ENCODE measurements at places on chromosomes 1 and 21.
A peak's percentile ranks its signal among the peaks of the same experiment; 100 is the strongest.

- no peak for DNase-seq
These were observed 23.4 kb upstream of the CSF1 start for GRCh38 chr1:109887271-109887670.

DNA sequence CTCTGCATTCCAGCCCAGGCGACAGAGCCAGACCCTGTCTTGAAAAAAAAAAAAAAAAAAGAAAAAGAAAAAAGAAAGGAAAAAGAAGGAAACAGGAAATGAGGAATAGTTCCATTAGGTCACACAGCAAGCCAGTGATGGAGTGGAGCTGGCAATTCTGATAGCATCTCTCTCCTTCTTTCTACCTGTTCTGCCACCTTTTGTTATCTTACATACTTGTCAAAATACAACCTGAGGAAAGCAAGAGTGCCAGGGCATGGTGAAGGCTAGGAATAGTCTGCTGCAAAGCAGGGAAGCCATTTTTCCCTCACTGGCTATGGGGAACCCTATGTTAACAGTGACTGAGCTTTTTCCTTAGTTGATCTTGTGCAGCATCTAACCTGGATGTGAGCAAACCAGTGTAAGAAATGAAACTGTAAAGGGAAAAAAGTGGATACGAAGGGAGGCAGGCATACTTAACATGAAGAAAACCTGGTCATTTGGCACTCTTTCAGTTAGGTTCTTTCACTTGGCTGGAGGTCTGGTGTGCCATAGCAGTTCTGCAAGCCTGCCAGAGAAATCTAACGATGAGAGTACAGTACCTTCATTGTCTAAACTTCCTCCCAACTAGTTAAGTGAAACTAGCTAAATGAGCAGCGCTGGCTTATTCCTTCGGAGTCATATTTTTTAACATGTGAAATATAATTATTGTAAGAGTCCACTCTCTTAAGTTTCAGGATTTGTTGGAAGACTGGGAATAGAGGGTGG is 17.9 kb upstream of the THEM5 start:
- DNase-seq: no peak

DNA sequence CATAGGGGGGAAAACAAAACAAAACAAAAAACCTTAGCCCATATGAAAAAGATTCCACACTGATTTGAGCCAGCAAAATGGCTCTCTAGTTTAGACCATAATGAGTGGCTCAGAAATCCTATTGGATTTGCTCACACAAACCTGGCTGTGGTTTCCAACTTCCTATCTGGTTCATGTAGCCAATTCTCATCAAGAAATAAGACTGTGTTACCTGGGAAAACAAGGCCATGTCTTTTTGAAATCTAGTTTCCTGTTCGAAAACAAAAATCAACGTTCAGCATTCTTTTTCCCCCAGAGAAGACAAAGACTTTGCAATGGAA is 69.2 kb downstream of the TBX15 start:
- DNase-seq: no peak

DNA sequence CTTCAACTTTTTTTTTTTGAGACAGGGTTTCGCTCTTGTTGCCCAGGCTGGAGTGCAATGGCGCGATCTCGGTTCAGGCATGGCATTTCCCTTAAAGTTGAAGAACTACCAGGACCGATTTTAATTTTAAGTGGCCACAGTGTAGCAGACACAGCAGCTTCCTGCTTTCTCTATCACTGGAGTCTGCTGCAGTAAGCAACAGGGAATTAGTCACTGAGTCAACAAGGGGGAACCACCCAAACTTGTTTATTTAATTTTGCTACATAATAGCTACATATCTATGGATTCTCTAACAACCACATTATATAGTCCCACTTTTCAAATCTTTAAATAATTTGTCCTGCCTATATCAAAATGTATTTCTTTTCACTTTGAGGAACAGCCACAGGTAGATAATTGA is 12.5 kb upstream of the TNNI3K start:
- no peak for DNase-seq

DNA sequence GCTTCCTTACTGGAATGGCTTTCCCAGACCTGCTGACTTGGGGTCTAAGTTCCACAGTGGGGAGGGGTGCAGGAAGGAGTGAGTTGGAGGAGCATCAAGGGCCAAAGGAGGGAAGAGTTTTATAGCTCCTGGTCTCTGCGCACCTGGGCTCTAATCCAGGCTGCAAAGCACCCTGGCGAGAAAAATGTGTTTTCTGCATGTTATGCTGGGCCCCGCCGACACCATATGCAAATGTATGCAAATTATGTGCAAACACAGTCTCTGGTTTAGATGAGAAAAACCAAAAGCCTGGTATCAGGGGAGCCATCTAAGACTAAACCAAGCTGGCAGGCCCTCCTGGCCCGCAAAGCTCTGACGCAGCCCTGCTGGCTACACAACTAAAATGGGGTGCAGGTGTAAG is 95.0 kb downstream of the VWA5B1 start:
- no peak for DNase-seq

GRCh38 chr1:2635361-2636010 is 2.7 kb upstream of the MMEL1 start:
- no peak for DNase-seq

DNA sequence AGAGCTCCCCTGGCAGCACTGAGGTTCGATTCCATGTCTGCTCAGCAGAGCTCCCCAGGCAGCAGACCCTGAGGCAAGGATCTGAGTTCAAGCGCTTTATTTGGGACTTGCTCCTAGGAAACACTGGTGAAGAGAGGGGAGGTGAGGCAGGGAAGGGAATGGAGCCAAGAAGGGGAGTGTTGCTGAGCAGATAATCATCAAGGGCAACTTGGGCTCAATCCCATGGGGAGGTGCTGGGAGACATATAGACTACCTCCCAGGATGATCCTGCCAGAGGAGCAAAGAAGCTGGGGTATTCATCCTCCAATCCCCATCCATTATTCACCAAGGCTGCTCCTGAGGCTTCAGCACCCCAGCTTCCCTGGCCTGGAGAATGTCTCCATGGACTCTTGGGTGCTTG is 47.0 kb downstream of the GRIK3 start:
- DNase-seq: no peak

DNA sequence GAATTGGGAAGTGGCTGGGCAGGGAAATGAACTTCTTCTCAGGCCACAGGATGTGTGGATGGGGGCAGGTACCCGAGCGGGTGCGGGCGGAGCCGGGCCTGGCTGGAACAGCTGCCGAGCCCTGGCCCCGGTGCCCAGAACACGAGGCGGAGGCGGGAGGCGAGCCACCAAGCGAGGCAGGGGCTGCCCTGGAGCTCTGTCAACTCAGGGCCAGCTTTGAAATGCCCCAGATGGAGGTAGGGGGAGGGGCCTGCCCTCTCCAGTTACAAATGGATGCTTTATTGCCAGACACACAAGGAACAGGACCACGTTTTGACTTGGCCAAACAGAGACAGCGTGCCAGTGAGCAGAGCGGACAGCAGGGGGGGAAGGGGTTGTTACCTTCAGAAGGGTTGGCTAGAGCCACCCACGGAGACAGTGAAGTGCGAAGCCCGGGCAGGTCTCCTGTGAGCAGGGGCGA is 240.4 kb downstream of the SDCCAG8 start:
- no peak for DNase-seq

GRCh38 chr1:107877092-107877491 is 87.9 kb downstream of the VAV3 start:
- DNase-seq: peak; percentile 82

DNA sequence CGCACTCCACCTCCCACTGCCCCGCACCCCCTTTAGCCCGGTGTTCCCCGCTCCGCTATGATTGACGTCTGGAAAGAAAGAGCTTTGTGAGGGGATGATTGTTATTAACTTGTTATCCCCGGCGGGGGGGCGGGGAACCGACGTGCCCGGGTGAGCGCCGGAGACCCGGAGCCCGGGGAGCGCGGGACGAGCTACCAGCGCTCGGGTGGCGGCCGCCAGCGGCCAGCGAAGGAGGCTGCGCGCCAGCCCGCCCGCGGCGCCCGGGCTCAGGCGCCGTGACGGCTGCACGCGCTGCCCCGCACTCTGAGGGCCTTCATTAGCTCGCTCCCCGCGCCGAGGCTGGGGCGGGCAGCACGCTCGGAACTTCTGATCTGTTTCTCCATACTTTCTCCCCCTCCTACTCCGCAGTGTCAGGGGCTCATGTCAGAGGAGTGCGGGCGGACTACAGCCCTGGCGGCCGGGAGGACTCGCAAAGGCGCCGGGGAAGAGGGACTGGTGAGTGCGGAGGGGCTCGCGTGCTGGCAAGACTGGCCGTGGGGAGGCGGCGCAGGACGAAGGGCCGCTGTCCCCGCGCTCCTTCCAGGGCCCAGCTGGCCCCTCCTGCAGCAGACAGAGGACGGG is 2.1 kb downstream of the LHX8 start:
- DNase-seq: no peak

DNA sequence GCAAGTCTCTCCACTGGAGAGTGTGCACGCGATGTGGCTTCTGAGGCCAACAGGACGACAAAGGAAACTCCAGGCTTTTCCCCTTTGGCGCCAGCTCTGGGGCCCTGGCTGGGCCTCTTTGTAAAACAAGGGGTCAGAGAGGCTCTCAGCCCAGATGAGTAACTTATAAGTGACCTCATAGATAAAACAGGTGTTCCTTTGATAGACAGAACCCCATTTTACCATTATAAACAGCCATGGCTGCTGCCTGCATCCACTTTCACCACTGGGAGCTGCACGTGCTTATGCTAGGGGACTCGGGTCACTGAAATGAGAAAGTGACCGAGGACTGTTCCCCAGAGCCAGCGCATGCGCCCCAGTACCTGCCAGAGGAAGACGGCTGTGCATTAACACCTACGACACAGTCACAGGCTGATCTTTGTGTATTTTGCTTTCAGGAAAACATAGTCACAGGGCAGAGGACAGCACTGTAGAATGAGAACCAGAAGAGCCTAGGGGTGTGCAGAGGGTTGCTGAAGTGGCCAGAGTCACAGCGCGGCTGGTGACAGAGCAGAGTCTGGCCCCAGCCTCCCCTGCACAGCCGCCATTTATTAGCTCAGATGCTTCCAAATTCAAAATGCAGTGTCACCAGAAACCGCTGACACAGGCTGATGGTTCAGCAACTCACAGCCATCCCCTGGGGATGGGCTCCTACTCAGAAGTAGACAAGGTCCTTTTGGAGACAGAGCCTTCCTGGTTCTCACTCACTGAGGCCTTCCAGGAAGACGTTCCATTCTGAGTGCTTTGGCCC is 12.7 kb downstream of the RNF207 start:
- DNase-seq: no peak

- DNase-seq: no peak
These were observed 28.5 kb downstream of the ANP32E start for GRCh38 chr1:150207281-150207971.

- DNase-seq: no peak
These were observed 68.1 kb downstream of the SPAG17 start for GRCh38 chr1:118116909-118117308.

Measured in hematopoietic multipotent progenitor cell treated with erythropoietin and hydrocortisone succinate and interleukin-3 and kit ligand, for 4 days (in vitro differentiated cells).